Stimulated activated CD8-positive, alpha-beta memory T cell treated with anti-CD3 and anti-CD28 coated beads, Interleukin-4, amount 100 ng/mL, for 1 hour (primary cell): ENCODE measurements at places on chromosomes 12 and 14.

GRCh38 chr14:57182760-57183503, 85.8 kb downstream of the EXOC5 start:
- no peak for DNase-seq

GRCh38 chr12:14846876-14847580, 3.7 kb upstream of the ART4 start:
- DNase-seq = no peak

GRCh38 chr12:108514468-108514972, 557 bp upstream of the FICD start:
- DNase-seq = no peak

- no peak for DNase-seq
These were observed 25.9 kb downstream of the DCAF4 start for GRCh38 chr14:72952171-72952570.

GRCh38 chr14:23437133-23438100, 2.0 kb upstream of the MYH7 start:
- DNase-seq = no peak

GRCh38 chr12:52318241-52318990, 2.8 kb downstream of the KRT83 start:
- DNase-seq = no peak

- no peak for DNase-seq
These were observed 887.6 kb upstream of the SEL1L start for GRCh38 chr14:82421286-82421685.

DNA sequence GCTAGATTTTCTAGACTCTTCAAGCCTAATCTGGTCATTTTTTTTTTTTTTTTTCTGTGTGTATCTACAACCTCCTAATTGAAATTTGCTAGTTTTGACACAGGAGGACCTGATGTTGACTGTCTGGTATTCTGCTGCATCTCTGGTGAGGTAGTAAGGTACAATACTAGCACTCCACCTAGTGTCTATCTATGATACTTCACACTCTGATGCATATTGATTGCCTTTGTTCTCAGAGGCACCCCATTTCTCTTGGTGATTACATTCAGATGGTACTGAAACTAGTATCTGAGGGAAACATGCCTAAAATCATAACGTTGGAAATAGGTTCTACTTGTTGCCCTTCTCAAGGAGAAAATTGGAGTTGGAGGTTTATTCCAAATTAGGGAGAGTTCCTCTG, 930.5 kb upstream of the NOVA1 start:
- no peak for DNase-seq

GRCh38 chr12:26271889-26272492, 76.6 kb downstream of the SSPN start:
- DNase-seq = no peak
